ENCODE measurements at places on chromosomes 5 and 9.

DNA sequence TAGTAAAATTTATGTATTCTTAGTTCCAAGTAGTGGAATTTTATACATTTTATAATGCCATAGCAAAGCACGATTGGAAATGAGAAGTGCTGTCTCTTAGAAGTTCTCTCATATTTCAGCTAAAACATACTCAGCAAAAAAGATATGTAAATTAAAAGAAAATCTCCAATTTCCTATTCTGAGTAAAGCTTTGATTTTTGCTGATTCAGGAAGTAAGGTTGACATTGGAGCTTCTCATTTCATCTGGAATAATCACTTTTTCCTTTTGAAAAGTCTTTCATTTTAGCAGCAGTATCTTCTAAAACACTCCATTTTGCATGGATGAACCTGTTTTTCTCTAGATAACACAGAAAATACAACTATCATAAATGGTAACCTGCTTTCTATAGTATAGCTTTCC is 121.0 kb downstream of the ZCCHC7 start:
- no peak for DNase-seq

- no peak for DNase-seq
These were observed 36.2 kb upstream of the TENT2 start for GRCh38 chr5:79575996-79576395.

GRCh38 chr9:32701321-32702022 is 66.0 kb upstream of the TAF1L start:
- DNase-seq = no peak

DNA sequence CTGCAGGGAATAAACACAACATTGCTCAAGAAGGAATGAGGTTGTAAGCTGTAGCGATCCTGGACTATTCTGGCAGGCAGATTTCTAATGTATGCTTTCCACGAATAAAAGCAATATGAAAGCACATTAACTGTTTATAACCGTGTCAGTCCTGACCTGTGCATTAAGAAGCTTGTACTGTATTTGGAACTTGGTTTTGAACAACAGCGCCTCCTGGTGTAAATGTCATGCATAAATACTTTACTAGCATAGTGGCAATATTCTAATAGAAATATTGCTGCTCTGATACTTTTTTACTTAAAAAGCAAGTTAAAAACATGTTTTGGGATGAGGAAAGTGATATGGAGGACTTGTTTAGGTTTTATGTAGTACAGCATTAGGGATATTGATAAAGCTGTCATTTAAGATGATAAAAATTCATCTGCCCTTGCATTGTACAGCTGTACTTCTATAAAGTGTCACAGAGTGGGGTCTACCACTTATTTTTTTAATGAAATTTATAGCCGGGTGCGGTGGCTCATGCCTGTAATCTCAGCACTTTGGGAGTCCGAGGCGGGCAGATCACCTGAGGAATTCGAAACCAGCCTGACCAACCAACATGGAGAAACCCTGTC is 70.7 kb upstream of the GNE start:
- DNase-seq = peak; percentile 87

DNA sequence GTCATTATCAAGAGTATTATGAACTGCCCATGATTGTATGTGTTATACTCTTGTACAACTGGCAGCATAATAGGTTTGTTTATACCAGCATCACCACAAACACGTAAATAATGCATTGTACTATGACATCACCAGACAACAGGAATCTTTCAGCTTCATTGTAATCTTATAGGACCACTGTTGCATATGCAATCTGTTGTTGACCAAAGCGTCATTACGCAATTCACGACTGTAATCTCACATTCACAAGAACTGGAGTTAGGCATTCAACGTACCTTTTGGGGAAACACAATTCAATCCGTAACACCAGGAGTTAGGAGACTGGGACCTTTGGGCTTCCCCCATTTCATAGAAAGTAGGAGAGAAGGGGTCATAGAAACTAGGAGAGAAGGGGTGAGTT is 20.4 kb upstream of the ARSI start:
- DNase-seq = peak; percentile 42
